Testis (tissue), 5 donors: ENCODE measurements at places on chromosomes 6 and 20. TPM values are rescaled to one million over a fixed set of nuclear protein-coding genes. Genes with fewer than 3 reads are reported as not detected.

The LY86 gene
- 1.6 TPM for total RNA-seq

DNA sequence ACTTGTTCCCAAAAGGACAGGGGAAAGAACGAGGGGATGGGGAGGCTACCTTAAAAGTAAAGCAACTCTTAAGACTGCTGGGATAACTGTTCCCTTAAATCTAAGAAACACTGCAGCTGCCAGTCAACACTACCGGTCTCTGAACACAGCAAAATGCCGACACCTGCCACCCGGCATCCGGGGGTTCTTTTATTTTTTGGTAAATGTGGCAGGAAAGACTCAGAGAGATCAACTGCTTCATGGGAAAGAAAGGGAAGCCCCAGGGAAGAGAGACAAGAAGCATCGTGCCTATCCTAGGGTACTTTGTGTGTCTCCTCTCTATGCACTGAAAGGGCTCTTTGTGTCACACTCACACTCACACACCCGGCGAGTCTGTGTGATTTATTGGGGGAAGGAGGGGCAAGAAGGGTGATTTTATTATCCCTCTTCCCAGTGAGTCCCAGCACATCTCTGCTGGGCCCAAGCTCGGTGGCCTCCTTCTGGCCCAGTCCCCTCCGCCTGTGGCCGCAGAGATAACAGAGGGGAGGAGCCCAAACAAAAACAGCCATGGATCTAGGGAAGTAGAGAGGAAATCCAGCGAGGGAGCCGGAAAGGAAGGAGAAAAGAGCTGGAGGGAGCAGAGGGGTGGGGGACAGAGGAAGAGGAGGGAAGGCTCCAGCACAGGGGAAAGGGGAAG, 1.4 kb downstream of the FYN start:
- peaks cover 12% of the 10 kb centered on the region for H3K4me1 ChIP-seq
- peak overlapping the region; percentile 63 for H3K27ac ChIP-seq
- H3K4me3 ChIP-seq, result peak overlapping the region; percentile 79
- H3K36me3 ChIP-seq, result no peaks in the 10 kb centered on the region

The BPI gene
- total RNA-seq, result 9.3 TPM

The HELZ2 gene
- 22.9 TPM for total RNA-seq

The PGC gene
- not detected for total RNA-seq

The EFCAB8 gene
- total RNA-seq, result 9.5 TPM

The GCNT2 gene
- 17.0 TPM for total RNA-seq

DNA sequence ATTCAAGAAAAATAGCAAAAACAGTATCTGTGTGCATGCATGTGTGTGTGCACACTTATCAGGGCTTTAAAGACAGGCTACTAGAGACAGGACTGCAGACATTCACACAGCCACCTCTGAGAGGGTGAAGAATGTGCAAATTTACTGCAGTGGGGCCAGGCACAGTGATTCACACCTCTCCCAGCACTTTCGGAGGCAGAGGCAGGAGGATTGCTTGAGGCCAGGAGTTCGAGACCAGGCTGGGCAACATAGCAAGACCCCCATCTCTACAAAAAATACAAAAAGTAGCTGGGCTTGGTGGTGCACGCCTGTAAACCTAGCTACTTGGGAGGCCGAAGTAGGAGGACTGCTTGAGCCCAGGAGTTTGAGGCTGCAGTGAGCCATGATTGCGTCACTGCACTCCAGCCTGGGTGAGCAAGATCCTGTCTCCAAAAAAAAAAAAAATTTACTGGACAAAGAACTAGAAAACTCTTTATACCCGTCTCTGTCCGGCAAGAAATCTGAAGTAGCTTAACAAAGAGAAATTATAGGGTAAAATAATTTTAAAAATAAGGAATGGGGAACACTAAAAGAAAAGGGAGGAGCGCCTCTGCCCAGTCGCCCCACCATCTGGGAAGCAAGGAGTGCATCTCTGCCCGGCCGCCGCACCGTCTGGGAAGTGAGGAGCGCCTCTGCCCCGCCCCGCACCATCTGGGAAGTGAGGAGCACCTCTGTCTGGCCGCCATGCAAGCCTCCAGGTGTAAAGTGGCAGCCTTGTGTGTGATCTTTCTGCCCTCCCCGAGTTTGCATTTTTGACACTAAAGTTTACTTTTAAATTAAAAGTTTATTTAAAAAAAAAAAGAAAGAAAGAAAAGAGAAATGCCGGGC, 105.1 kb downstream of the ZMYND8 start:
- H3K4me1 ChIP-seq, result peaks cover 29% of the 10 kb centered on the region
- DNase-seq, result no peak
- H3K4me3 ChIP-seq, result no peak overlapping the region
- H3K36me3 ChIP-seq, result no peaks in the 10 kb centered on the region

DNA sequence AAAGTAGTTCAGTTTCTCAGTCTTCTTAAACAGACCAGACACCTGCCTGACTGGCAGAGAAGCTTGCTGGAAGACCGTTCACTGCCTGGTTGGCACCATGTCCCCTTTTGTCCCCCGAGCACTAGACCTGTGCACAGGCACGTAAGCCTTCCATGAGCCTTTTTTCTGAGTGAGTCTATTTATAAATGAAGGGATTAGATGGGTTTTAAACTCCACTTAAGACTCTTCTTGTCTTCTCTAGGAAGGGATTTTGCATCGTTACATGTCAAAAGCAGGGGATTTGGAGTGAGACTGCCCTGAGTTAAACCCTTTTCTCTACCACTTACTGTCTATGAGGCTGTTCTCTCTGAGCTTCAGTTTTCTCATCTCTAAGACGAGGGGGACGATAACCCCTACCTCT, 37.6 kb downstream of the STK35 start:
- DNase-seq, result no peak

The ZFP57 gene
- total RNA-seq, result 1.6 TPM

GRCh38 chr6:28224131-28225055, 682 bp upstream of the ZSCAN9 start:
- no peaks in the 10 kb centered on the region for H3K36me3 ChIP-seq
- peak overlapping the region; percentile 79 for H3K27ac ChIP-seq
- peak overlapping the region; percentile 74 for H3K4me3 ChIP-seq
- no peaks in the 10 kb centered on the region for H3K4me1 ChIP-seq

The TMEM217 gene
- 16.2 TPM for total RNA-seq

- H3K27ac ChIP-seq, result no peak overlapping the region
- H3K4me1 ChIP-seq, result no peaks in the 10 kb centered on the region
- DNase-seq, result no peak
Measured at GRCh38 chr6:154937306-154938220, 57.6 kb upstream of the TIAM2 start.

DNA sequence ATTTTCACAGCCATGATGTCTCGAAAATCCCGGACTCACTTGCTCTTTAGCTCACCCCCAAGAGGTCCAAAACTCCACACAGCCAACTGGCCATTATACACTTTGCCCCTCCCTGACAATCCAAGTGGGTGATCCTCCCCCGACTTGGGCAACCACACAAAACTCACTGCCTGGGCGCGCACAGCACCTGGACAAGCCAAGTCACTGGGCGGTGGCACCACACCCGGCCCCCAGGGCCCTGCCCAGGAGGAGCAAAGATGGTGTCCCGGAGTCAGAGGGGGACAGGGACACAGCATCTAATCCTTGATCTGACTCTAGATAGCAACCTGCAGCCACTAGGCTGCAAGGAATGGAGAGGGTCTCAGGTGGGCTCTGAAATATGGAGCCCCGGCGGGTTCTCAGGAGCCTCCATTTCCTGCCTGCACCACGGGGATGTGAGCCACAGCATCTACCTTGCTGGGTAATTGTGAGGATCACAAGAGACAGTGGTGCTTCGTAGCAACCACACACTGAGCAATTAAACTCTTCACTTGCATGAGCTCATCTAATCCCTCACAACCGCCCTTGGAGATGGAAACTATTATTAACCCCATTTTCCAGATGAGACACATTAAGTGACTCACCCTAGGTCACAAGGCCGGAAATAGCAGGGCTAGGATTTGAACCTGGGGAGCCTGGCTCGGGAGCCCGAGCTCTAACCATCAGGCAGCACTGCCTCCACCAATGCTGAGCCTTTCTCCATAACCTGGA, 66.6 kb downstream of the BMP7 start:
- no peaks in the 10 kb centered on the region for H3K36me3 ChIP-seq
- no peaks in the 10 kb centered on the region for H3K27me3 ChIP-seq
- H3K27ac ChIP-seq, result no peak overlapping the region
- no peak for DNase-seq

The SPTLC3 gene
- 9.8 TPM for total RNA-seq

GRCh38 chr6:45966797-45967196, 48.9 kb downstream of the CLIC5 start:
- no peak overlapping the region for H3K4me3 ChIP-seq
- H3K27ac ChIP-seq, result no peak overlapping the region
- no peaks in the 10 kb centered on the region for H3K36me3 ChIP-seq
- no peak for DNase-seq

GRCh38 chr6:156767603-156768467, 9.3 kb upstream of the ARID1B start:
- no peak overlapping the region for H3K27ac ChIP-seq
- no peaks in the 10 kb centered on the region for H3K36me3 ChIP-seq
- H3K27me3 ChIP-seq, result no peaks in the 10 kb centered on the region
- peaks cover 8% of the 10 kb centered on the region for H3K4me1 ChIP-seq
- H3K4me3 ChIP-seq, result no peak overlapping the region

The SNAP91 gene
- total RNA-seq, result 32.9 TPM

The CCN6 gene
- total RNA-seq, result 3.5 TPM

The ZBP1 gene
- total RNA-seq, result 0.31 TPM

DNA sequence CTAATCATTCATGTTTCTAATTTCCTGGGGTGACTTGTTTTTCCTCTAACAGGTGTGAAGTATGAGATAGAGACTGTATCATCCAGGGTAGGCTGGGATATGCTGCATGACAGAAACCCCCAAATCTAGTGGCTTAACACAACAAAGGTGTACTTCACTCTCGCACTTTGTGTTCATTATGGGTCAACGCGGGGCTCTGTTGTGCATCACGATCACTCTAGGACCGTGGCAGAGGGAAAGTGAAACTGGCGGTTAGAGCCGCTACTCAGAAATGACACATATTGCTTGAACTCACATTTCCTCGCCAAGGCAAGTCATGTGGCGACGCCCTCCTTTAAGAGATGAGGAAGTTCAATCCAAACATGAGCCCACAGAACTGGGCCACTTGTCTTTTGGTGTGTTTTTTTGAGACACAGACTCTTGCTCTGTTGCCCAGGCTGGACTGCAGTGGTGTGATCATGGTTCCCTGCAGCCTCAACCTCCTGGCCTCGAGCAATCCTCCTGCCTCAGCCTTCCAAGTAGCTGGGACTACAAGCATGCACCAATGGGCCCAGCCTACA, 41.3 kb downstream of the PCNA start:
- peak; percentile 73 for DNase-seq
- H3K4me3 ChIP-seq, result no peak overlapping the region
- no peaks in the 10 kb centered on the region for H3K36me3 ChIP-seq
- no peaks in the 10 kb centered on the region for H3K27me3 ChIP-seq
- H3K4me1 ChIP-seq, result peaks cover 6% of the 10 kb centered on the region
- H3K27ac ChIP-seq, result peak overlapping the region; percentile 5

The PTGIS gene
- total RNA-seq, result 12.2 TPM

- H3K4me1 ChIP-seq, result no peaks in the 10 kb centered on the region
- no peak for DNase-seq
- H3K27me3 ChIP-seq, result no peaks in the 10 kb centered on the region
- H3K36me3 ChIP-seq, result no peaks in the 10 kb centered on the region
- H3K27ac ChIP-seq, result no peak overlapping the region
- H3K4me3 ChIP-seq, result no peak overlapping the region
Measured at GRCh38 chr6:16883414-16883813, 122.2 kb upstream of the ATXN1 start.

The PRL gene
- not detected for total RNA-seq

DNA sequence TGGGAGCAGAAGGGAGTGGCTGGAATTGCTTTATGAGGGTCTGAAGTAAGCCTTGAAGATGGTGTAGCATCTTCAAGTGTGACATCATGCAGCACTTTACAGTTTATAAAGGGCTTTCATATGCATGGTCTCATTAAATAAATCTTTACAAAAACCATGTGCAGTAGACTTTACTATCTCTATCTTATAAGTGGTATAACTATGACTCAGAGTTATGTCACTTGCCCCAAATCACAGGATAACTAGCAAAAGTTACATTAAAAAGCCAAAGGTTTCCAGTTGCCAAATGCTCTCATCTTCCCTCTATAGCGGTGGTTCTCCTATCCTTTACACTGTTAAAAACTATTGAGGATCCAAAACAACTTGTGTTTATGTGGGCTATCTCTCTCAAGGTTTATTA, 687.7 kb upstream of the MARCKS start:
- no peaks in the 10 kb centered on the region for H3K36me3 ChIP-seq
- no peaks in the 10 kb centered on the region for H3K27me3 ChIP-seq
- no peak for DNase-seq
- no peak overlapping the region for H3K4me3 ChIP-seq
- H3K4me1 ChIP-seq, result peaks cover 4% of the 10 kb centered on the region
- H3K27ac ChIP-seq, result no peak overlapping the region

DNA sequence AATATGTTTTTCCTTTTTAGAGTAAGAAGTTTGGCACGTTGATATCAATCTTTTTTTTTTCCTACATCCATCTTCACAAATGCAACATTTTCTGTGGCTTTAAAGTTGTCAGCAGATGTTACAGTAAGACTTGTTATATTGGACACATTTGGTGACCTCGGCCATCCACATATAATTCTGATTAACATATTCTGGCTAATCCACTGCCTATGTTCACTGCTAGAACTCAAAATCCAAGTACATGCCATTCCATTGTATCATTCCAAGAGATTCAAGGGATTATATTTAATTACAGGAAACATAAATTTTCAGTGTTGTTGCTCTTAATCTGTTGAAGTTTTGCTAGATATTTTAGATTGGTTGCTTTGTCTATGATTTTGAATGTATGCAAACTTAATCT, 367.6 kb downstream of the TENT5A start:
- no peak for DNase-seq
- no peak overlapping the region for H3K4me3 ChIP-seq
- H3K4me1 ChIP-seq, result no peaks in the 10 kb centered on the region
- no peak overlapping the region for H3K27ac ChIP-seq
- no peaks in the 10 kb centered on the region for H3K27me3 ChIP-seq
- no peaks in the 10 kb centered on the region for H3K36me3 ChIP-seq

- no peak for DNase-seq
- no peaks in the 10 kb centered on the region for H3K27me3 ChIP-seq
- peaks cover 11% of the 10 kb centered on the region for H3K4me1 ChIP-seq
Measured at GRCh38 chr20:23136893-23137745, 51.0 kb upstream of the CD93 start.

- no peak overlapping the region for H3K4me3 ChIP-seq
- H3K36me3 ChIP-seq, result no peaks in the 10 kb centered on the region
- no peaks in the 10 kb centered on the region for H3K27me3 ChIP-seq
Measured at GRCh38 chr6:139027620-139028182, 844 bp upstream of the ABRACL start.
